Pons (tissue), 1 donor: ENCODE measurements at places on chromosomes 11 and 22.

GRCh38 chr11:81772166-81772565, 961.5 kb downstream of the FAM181B start:
- DNase-seq: peak; percentile 3

GRCh38 chr11:119249671-119250010, 43.5 kb downstream of the CBL start:
- no peak for DNase-seq

DNA sequence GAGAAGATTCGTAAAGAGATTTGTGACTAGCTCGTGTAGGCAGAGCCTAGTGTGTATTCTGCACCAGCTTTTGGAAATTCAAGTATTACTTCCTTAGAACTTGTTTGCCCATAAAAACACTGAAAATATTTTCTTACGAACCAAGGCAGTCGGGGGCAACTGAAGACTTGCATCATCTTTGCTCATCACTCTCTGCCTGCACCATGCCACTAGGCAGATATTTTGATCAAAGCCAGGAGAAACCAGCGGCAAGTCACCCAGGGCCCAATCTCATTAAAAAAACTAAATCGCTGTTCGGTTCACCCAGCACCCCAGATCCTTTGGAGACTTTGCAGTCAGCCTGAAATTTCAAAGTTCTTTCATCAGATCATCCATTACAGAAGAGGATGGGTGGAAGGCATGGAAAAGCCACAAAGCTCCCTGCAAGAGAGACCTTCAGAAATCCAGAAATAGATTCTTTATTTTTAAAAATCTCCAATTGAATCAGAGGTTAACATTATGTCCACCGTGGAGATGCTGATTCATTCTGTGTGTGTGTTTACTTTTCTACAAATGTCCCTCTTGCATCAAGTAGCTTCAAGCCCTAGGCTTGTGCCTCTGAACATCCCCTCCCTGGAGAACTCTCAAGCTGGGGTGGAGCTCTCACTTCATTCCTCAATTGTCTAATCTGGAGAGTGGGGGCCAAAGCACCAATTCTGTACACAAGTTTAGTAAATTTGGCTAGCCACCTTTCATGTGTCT, 78.4 kb downstream of the ETS1 start:
- DNase-seq: no peak

DNA sequence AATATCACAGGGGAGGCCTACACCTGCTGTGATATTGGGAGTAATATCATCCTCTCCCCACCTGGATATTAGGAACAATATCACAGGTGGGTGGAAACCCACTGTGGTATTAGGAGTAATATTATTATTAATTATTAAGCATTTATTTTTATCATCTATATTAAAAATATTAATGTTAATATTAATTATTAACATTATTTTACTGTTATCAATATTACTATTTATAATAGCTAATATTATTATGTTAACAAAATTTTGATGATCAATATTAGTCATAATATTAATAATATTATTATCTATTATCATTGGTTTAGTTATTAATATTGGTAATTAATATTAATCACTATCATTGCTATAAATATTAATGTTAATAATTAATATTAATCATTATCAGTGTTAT, 161.1 kb upstream of the API5 start:
- DNase-seq: no peak

DNA sequence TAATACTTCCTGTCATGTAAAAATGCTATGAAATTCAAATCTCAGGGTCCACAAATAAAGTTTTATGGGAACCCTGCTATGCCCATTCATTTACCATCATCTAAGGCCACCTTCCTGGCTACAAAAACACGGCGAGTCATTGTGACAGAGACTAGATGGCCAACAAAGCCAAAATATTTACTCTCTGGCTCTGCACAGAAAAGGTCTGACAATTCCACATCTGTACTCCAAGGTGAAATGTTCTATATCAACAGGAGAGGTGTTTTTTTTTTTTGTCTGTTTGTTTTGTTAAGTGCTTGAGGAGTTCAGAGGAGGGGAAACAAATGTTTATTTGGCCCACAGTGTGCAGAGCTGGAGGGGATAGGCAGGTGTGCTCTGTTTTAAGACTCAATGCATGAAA, 18.6 kb upstream of the TMA7B start:
- no peak for DNase-seq

GRCh38 chr22:35783943-35784614, 66.4 kb downstream of the APOL5 start:
- no peak for DNase-seq

DNA sequence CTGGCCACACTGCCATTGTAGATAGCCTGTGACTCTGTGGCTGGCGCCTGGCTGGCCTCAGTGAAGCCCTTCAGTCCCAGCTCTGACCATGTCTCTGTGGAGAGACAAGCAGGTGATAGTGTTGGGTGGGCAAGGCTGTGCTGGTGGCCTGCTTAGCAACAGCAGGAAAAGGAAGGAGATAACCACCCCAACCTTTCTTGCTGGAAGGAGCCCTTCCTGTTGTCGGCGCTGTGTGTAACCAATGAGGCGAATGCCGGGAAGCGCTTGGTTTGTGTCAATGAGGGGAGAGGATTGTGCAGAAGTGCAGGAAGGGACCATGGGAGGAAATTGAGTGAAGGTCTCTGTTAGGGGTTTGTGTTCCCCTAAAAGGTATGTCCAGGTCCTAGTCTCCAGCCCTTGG, 27.3 kb downstream of the PARVB start:
- no peak for DNase-seq

GRCh38 chr11:18791207-18791968, at the start of gene PTPN5:
Gene PTPN5 (minus strand): TSS chr11:18791798. CDS start chr11:18771958, 19,840 bp downstream.
- DNase-seq: no peak

- peak; percentile 60 for DNase-seq
These were observed 24.0 kb downstream of the PISD start for GRCh38 chr22:31637891-31638618.

DNA sequence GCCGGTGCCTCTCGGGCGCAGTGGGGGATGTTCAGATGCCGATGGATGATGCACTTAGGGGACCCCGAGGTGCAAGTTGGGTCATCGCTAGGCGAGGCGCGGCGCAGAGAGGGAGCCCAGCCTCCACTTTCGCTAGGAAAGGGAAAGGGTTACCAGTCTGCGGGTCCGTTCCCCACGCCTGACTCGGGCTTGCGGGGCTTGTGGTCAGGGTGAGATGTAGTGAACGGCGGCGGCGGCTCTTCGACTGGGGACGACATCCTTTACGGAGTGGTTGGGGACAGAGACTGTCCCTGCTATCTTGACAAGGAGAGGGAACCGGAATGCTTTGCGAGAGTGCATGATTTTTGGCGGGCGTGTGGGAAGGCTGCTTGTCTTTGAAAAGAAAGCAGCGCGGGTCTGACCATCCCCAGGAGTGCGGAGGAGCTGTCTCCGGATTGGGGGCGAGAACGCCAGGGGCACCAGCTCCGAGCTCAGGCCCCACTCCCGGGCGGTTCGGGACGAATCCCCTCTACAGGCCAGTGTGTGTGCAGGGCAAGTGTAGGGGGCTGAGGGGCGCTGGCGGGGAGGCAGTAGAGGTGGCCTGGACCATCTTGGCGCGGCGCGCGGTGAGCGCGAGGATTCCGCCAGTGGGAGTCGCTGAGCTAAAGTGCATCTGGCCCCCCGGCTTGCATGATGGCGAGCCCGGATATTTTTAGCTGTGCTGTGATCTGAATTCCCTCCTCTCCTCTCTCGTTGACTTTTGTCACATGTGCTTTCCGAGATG, 1.1 kb downstream of the FAT3 start:
- DNase-seq: peak; percentile 24

GRCh38 chr11:118845369-118845768, 38.3 kb upstream of the CXCR5 start:
- DNase-seq: no peak

GRCh38 chr11:42490506-42490905, 821.3 kb upstream of the API5 start:
- no peak for DNase-seq

- no peak for DNase-seq
These were observed 74.2 kb downstream of the KCNQ1 start for GRCh38 chr11:2518983-2519340.

DNA sequence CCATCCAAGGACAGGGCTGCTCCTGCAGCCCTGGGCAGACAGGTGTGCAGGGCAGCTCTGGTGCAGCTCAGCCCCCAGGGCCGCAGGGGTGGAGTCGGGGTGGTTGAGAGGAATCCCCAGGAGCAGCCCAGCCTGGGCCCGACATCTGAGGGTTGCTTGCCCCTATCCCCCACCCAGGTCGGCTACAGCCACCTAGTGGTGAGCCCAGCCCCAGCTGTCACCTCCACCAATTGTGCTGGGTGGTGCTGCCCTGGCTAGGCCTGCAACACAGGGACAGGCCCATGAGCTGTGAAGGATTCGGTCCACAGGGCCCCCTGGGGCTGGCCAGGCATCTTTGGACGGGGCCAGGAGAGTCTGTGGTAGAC, 29.6 kb downstream of the RTN4R start:
- no peak for DNase-seq

DNA sequence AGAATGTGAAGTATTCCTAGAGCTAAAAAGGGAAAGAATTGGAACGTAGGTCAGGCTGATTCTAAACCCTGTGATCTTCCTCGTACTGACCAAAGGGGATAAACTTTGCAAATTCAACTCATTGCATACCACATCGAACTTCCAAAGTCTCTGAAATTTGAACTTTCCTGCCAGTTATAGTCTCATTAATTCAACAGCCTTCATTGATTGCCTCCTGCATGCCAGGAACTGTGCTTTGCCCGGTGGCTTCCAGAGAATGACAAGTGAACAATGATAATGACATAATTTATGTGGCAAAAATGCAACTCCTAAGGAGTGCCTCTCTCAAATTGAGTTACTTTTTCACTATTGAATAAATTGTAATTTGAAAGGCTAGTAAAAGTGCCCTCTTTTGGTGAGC, 107.7 kb upstream of the LDLRAD3 start:
- no peak for DNase-seq
